ENCODE measurements at places on chromosomes 7 and 10.

DNA sequence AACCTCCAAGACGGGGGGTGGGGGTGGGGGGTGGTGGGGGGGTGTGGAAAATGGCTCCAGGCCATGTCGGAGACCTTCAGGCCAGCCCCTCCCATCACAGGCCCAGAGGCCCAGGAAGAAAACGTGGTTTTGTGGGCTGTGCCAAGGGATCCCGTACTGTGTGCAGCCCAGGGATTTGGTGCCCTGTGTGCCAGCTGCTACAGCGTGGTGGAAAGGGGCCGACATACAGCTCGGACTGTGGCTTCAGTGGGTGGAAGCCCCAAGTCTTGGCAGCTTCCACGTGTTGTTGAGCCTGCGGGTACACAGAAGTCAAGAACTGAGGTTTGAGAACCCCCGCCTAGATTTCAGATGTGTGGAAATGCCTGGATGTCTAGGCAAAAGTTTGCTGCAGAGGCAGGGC, 259.7 kb downstream of the HGF start:
- DNase-seq: no peak

DNA sequence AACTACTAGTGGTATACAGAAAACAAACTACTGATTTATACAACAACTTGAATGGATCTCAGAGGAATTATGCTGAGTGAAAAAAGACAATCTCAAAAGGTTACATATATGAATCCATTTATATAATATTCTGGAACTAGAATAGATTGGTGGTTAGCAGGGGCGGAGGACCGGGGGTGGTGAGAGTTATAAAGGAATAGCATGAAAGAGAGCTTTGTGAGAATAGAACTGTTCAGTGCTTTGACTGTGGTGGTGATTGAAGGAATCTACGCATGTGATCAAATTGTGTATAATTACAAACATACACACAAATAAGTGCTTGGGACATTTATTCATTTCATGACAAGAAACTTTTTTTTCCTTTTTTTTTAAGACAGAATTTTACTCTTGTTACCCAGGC, 19.6 kb downstream of the RAB19 start:
- DNase-seq: no peak

DNA sequence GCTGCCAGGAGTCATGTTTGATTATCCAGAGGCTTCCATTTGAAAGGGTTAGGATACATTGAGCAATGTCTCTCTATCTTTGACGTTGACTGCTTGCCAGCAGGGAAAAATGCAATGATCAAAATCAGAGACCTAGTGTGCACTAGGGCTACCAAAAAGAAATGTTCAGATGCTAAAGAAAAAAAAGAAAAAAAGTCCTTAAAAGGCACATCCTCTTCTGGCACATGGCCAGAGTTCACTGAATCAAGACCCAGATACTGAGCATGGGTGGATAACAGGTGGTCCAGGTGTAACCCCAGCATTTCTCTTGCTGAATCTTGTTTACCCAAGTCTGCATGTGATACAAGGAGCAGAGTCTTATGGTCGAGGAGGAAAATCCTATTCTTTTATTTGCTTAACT, 899.3 kb downstream of the SORCS3 start:
- DNase-seq: no peak

GRCh38 chr7:106773228-106773627, 91.9 kb upstream of the PIK3CG start:
- DNase-seq: no peak

DNA sequence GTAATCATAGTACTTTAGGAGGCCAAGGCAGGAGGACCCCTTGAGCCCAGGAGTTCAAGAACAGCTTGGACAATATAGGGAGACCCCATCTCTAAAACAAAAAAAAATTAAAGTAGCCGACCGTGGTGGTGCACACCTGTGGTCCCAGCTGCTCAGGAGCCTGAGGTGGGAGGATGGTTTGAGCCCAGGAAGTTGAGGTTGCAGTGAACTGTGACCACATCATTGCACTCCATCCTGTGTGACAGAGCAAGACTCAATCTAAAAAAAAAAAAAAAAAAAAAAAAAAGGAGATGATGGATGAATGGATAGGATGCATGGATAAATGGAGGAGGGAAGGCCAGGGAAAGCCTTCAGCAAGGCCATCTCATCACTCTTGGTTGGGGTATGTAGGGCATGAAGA, 33.4 kb upstream of the BMPR1A start:
- no peak for DNase-seq

- DNase-seq: no peak
Observed at GRCh38 chr10:55641601-55642000, 719.5 kb downstream of the ZWINT start.

GRCh38 chr7:108407676-108408075, 48.6 kb downstream of the NRCAM start:
- no peak for DNase-seq

GRCh38 chr10:61890430-61890829, 11.1 kb upstream of the ARID5B start:
- DNase-seq: no peak

- DNase-seq: peak; percentile 85
Observed at GRCh38 chr7:44145969-44146911, 5.1 kb upstream of the MYL7 start.

DNA sequence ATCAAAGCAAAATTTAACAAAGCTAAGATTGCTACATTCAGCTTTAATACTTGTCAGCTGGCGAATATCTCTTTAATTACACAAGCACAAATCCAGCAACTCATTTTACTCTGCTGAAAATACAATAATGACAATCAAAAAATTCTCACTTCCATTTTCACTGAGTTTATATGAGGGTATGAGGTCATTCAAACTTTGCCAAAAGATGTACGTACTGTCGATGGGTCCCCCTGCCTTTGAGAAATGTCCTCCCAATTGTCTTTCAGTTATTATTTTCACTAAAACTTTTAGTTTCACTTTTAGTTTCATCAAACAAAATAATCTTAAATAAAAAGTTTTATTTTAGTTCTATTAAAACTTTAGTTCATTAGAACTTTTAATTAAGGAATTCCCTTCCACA, 159.5 kb upstream of the WDR11 start:
- DNase-seq: no peak

DNA sequence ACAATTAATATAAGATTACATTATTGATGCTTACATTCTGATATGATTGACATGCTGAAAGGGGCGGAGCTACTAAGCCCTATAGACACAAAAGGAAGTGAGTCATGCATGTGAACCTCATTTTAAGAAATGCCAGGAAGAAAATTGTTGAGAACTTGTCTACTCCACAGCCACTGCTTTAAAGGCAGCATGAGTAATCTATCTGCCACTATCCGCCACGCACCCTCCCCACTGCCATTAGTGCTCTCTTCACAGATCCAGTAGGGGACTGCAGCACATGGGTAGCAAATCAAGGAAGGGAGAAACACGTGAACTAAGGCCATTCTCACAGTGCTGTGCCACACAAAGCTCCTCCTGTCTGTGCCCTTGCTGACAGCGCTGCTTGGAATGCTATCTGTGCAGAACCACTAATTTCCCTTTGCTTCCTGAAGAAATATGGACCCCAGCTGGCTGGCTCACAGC, 524.8 kb downstream of the GRM8 start:
- DNase-seq: no peak

GRCh38 chr10:103166523-103166922, 26.5 kb downstream of the NT5C2 start:
- no peak for DNase-seq

GRCh38 chr7:158957510-158957906, 101.2 kb downstream of the DYNC2I1 start:
- no peak for DNase-seq

DNA sequence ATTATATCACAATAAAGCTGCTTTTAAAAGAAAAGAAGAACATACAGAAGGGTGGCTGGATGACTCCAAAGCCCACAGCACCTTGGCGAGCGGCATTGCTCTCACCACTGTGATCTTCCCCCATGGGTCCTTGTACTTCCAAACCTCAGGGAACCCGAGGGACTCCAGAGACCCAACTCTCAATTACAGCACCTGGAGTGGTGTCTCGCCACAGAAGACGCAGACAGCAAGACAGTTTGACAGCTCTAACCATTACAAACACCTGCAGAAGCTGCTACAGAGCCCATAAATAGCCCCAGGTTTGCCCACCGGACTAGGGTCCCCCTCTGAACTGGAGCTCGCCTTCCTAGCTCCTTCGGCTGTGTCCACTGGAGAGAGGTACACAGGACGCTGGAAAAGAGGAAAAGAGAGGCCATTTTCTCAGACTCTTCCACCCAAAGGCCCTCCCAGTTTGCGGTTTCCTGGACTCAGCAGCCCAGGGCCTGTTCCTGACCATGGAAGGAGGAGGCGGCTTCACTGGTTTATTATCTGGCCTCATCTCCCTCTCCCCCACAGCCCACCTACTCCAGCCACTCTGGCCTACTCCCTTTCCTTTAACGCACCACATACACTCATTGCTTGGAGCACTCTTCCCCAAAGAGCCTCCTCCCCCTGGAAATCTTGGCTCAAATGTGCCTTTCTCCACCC, 1.9 kb downstream of the PIK3AP1 start:
- no peak for DNase-seq

DNA sequence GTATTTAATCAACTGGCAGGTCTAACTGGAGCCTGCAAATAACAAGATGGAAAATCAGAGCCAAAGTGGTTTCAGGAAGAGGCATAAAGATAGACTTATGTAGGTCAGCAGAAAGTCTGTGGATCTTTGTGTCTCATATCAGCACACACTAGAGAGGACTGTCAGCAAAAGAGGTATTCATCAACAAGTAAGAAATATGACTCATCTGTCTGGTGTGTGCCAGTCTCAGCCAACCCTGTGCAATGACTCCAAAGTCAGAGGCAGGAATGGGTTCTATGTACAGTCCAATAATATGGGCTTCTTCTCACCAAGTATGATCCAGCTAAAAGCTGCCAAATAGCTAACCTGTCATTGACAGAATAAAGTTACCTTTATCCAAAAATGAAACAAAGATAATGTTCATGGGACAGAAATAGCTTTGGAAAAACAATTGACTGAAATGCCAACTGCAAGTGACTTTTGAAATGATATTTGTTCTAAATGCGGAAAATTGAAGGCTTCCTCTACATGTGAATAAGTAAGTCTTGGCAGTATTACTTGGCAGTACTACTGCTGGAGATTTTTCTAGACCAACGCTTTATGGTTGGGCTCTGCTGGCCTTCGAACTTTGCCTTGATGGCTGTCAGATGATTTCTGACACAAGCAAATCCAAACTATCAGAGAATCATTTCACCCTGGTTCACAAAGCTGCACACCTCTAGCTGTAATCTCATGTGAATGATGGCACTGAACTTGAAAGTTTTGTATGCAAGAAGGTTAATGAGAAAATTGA, 272.3 kb upstream of the SEMA3C start:
- DNase-seq: no peak

DNA sequence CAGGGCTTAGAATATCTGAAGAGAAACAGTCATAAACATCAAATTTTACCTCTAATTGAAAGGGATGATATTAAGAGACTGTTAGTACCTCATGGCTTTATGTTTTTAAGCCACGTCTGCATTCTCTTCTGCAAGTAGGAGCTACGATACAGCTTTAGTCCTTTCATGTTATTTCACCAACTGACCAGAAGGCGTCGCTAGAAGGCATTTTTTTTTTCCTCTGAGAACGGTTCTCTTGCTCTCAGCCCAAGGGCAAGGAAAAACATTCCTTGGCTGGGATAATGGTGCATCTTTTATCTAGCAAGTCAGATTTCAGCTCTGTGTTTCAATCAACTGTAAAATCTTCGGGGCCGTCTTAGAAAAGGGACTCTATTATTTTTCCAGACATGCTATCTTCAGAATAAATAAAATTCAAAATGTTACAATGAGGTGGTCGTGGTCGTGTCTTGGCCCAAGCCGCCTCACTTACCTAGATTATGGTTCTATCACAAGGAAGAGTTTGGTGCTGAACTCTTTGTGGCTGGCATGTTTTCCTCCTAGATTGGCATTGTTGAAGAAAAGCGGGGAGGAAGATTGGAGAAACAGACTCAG, 41.6 kb upstream of the LYZL2 start:
- peak; percentile 51 for DNase-seq

GRCh38 chr7:110170841-110171240, 920.1 kb upstream of the LRRN3 start:
- DNase-seq: no peak

DNA sequence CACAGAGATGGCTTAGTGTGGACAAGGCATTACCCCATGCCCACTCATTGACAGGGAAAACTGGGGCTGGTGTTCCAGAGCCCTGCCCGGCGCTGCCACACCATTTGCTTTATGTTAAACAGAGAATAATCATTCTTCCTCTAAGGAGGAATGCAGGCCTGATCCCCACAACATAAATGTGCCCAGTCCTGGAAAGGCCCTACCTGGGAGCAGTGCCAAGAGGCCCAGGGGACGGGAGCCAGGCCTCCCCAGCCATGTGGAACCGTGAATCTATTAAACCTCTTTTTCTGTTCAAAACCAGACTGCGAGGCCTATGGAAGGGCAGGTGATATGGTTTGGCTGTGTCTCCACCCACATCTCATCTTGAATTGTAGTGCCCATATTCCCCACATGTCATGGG, 264.1 kb downstream of the GRID1 start:
- DNase-seq: no peak

- peak; percentile 65 for DNase-seq
Observed at GRCh38 chr10:80202934-80203834, 2.2 kb downstream of the ANXA11 start.

DNA sequence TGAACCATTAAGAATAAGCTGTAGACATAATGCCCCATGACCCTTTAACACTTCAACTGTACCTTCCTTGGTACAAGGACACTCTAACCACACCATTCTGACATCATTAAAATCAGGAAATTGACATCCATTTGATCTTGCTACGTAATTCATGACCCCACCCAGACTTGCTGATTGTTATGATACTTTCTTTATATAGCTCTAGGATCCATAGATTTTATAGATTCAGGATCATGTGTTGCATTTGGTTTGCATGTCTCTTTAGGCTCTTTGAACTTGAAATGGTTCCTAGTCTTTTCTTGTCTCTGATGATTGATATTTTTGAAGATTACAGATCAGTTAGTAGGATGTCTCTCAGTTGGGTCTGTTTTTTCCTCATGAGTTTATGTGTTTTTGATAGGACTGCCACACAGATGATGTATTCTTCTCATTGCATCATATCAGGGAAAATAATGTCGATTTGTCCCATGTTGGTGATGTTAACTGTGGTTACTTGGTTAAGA, 13.5 kb downstream of the CCM2 start:
- DNase-seq: no peak

- no peak for DNase-seq
Observed at GRCh38 chr7:90740386-90740785, 144.3 kb downstream of the CDK14 start.

GRCh38 chr7:107644309-107644974, 16.2 kb upstream of the SLC26A4 start:
- no peak for DNase-seq

DNA sequence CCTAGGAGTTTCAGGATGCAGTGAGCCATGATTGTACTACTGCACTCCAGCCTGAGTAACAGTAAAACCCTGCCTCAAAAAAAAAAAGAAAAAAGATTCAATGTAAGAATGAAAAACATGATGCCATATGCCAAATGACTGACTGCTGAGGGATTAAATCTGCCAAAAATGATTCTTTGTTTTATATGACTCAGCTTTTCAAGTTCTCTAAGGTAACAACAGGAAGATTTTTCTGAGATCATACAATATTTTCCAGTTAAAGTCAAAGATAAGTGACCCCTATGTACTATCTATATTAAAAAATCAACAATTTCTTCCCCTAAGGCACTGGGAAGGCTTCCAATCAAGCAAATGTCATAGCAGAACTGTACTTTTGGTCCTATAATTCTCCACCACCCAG, 271.2 kb upstream of the IMMP2L start:
- DNase-seq: no peak

Data from right hindlimb (tissue), 1 donor.